ENCODE measurements at places on chromosomes 1 and 21.

- peak; percentile 60 for DNase-seq
Observed at GRCh38 chr21:29174607-29175013, 44.2 kb downstream of the MAP3K7CL start.

- no peak for DNase-seq
Observed at GRCh38 chr1:186636786-186637185, 43.4 kb downstream of the PTGS2 start.

- DNase-seq = no peak
Observed at GRCh38 chr1:37073854-37074379, 39.6 kb upstream of the GRIK3 start.

GRCh38 chr1:21902026-21903012 is 34.8 kb downstream of the HSPG2 start:
- DNase-seq = no peak

GRCh38 chr1:184792450-184792969 is 37.9 kb upstream of the EDEM3 start:
- peak; percentile 89 for DNase-seq

DNA sequence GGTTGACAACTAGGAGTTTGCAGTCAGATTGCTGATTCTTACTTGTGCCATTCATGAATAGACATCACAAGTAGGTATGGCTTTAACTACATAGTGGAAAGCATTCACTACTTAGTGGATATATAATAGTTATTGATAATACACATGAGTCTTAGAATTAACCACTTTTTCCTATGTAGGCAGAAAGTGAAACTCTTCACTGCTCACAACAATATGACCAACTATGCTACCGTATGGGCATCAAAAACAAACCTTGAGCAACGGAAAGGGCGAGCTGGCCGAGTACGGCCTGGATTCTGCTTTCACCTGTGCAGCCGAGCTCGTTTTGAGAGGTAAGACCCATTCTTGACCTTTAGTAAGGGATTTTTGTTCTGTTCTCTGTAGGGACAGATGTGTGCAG is 38.7 kb downstream of the DHX9 start:
- DNase-seq = no peak

DNA sequence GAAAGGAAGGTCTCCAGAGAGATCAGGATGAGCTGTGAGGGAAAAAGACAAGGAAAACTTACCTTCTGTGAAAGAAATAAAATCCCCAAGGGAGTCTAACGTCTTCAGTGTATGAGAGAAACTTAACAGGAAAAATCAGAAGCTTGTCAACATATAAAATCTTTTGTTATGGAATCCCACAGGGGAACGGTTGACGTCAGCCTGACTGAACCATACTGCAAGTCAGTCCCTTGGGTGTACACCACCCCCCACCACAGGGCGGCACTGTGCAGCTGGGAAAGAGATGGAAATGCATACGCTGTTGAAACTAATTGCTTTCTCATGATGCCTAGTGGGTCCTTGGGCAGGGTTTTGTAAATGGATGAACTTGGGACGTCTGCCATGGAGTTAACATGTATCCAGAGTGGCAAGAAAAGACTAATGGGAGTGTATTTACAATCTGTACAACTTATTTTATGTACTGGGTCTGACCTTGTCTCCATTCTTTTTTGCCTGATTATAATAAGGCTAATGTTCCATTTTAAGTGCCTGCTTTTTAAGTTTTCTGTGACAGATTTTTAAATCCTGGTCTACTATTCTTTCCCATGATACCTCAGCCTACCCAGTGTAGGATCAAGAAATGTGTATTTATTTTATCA is 22.7 kb downstream of the UTP25 start:
- DNase-seq = peak; percentile 92

DNA sequence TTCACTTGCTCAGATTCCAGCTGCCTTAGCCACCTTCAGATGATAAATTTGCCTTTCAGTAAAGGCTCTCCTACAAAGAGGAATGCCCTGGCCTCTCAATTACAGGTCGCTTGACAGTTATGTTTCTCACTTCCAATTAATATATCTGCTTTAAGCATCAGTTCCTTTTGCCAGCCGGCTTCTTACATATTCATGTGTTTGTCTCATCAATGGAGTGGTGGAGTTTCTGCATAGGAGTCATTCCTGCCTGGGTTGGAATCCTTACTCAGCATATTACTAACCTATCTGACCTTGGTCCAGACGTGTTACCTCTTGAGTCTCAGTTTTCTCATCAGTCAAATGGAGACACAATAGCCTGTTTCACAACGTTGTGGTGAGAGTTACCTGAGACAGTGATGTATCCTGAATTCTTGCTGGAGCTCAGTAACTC is 9.4 kb upstream of the SESN2 start:
- no peak for DNase-seq

DNA sequence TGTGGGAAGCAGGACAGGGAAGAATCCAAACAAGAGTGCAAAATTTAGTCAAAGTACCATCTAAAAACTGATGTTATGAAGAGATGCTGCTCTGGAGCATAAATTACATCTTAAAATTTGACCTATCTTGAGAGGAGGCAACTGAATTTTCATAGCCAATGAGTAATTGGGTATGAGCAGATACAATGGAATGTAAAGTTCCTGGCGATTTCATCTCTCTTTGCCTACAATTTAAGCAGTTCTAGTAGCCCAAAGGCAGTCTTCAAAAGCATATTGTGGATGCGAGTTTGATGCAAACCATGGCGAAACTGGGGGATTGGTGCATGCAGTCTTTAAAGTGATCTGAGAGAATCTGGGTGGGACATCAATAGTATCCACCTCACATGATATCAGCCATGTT is 1265.9 kb downstream of the BRINP3 start:
- DNase-seq = peak; percentile 13

DNA sequence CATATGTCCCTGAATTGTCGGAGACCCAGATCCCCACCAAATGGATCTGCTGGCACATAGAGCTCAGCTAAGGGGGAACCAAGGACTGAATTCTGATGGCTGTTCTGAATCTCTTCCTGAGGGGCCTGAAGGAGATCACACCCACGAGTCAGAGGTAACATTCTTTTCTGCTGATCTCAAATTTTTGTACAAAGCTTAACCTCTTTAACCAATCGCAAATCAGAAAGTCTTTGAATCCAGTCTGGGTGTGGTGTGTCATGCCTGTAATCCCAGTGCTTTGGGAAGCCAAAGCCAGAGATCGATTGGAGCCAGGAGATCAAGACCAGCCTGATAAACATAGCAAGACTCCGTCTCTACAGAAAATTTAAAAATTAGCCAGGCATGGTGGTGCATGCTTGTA is 62.8 kb upstream of the PRRC2C start:
- DNase-seq = peak; percentile 34

- peak; percentile 83 for DNase-seq
Observed at GRCh38 chr1:109928591-109929111, 18.0 kb downstream of the CSF1 start.

DNA sequence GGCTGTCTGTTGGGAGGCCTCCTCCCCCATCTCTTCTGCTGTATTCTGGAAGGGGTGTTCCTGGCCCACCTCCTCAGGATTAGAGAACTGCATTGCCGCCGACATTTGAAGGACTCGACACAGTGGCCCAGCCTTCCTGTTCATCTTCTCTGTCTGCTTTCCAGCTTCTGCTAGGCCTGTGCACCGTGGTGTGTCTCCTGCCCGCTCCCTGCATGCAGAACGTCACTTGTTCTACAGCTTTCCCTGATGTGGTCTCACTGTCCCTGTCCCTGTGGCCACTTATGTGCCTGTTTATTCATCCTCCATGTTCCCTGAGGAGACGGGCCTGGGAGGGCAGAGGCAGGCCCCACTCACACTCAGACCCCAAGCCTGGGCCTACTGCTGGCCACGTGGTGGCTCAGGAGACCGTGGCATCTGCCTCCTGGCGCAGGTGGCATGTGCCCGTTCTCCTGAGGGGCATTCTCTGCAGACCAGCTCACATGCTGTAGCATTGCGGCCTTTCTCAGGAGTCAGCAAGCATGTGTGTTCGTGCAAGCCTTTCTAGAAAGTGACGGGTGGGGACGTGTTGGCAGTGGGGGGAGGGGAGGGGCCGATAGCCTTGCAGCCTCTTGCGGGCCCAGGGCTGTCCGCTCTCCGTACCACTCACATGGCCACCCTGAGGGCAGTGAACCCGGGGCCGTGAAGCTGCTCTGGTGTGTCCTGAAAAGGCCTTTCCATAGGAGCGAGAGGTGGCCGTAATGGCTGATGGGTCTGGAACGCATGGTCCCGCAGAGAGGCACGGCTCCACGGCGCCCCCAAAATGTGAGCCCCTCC is 35.9 kb downstream of the POFUT2 start:
- no peak for DNase-seq

- DNase-seq = no peak
Observed at GRCh38 chr1:61790837-61791236, 48.6 kb downstream of the PATJ start.

DNA sequence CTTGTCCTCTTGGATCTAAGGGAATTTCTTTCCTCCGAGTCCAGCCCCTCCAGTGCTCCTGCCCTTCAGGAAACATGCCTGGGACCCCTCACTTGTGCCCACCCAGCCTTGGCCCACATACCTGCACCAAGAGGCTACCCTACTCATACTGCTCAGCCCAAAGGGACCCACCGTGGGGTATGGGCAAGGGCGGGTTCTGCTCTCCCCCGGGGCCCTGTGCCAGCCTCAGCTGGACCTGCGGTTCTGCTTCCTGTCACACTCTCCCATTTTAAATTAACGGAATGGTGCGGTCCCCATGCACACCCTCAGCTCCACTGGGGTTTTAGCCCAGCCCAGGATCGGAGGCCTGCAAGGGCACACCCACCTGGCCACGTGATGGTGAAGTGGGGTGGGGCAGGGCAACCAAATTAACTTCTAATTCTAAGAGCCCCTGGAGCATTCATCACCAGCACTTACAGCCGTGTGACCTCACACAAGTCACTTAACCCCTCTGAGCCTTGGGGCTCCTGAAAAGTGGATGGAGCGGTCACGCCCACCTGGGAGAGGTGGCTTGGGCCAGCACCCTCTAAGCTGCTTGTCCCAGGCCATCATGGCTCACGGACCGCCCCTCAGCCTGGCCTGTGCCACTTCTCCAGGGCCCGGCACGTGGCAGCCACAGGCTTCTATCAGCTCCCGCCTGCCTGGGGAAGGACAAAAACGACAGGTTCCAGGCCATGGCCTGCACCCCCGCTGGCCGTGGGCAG is 28.3 kb downstream of the TP73 start:
- DNase-seq = no peak

- DNase-seq = no peak
Observed at GRCh38 chr1:48772211-48772610, 4.5 kb downstream of the BEND5 start.

Data from choroid plexus epithelial cell (primary cell).